Left ventricle myocardium inferior (tissue), 1 donor: ENCODE measurements at places on chromosomes 1 and 21. TPM values are rescaled to one million over a fixed set of nuclear protein-coding genes. Genes with fewer than 3 reads are reported as not detected.

OLIG1 gene
- 0.22 TPM for total RNA-seq

ADGRL4 gene
- 19.3 TPM for total RNA-seq

ABCA4 gene
- total RNA-seq = 0.11 TPM

PAPPA2 gene
- 0.41 TPM for total RNA-seq

SGIP1 gene
- total RNA-seq = 9.0 TPM

AMY2A gene
- not detected for total RNA-seq

NOS1AP gene
- total RNA-seq = 6.2 TPM

CACNA1S gene
- not detected for total RNA-seq

PIP5K1A gene
- total RNA-seq = 28.5 TPM

UBE2U gene
- 0.85 TPM for total RNA-seq

TMEM240 gene
- total RNA-seq = 7.2 TPM

TMIGD3 gene
- total RNA-seq = 0.85 TPM

CCDC27 gene
- total RNA-seq = 0.08 TPM

CR1L gene
- total RNA-seq = not detected

TFF3 gene
- 2.9 TPM for total RNA-seq

COL24A1 gene
- total RNA-seq = 0.74 TPM

PRAMEF18 gene
- not detected for total RNA-seq

TRAF3IP3 gene
- total RNA-seq = 1.2 TPM

LCE1B gene
- not detected for total RNA-seq

HFM1 gene
- 1.7 TPM for total RNA-seq

S1PR1 gene
- 54.9 TPM for total RNA-seq

C1QTNF12 gene
- total RNA-seq = 0.55 TPM

CFH gene
- total RNA-seq = 36.4 TPM

GRIK1 gene
- total RNA-seq = not detected

LCE3E gene
- total RNA-seq = not detected

PLA2G2F gene
- total RNA-seq = not detected

ATAD3B gene
- 8.3 TPM for total RNA-seq

RIMKLA gene
- 10.2 TPM for total RNA-seq

CAMTA1 gene
- total RNA-seq = 160 TPM

INSRR gene
- total RNA-seq = 0.41 TPM

HHIPL2 gene
- not detected for total RNA-seq

CCDC18 gene
- 3.4 TPM for total RNA-seq

TTC22 gene
- 0.14 TPM for total RNA-seq

C1orf226 gene
- 8.7 TPM for total RNA-seq

MPZ gene
- total RNA-seq = 3.5 TPM

HSD3B2 gene
- total RNA-seq = not detected

TDRD5 gene
- not detected for total RNA-seq

PAQR6 gene
- 0.47 TPM for total RNA-seq
